ENCODE measurements at places on chromosomes 4 and X.
A peak's percentile ranks its signal among the peaks of the same experiment; 100 is the strongest.

DNA sequence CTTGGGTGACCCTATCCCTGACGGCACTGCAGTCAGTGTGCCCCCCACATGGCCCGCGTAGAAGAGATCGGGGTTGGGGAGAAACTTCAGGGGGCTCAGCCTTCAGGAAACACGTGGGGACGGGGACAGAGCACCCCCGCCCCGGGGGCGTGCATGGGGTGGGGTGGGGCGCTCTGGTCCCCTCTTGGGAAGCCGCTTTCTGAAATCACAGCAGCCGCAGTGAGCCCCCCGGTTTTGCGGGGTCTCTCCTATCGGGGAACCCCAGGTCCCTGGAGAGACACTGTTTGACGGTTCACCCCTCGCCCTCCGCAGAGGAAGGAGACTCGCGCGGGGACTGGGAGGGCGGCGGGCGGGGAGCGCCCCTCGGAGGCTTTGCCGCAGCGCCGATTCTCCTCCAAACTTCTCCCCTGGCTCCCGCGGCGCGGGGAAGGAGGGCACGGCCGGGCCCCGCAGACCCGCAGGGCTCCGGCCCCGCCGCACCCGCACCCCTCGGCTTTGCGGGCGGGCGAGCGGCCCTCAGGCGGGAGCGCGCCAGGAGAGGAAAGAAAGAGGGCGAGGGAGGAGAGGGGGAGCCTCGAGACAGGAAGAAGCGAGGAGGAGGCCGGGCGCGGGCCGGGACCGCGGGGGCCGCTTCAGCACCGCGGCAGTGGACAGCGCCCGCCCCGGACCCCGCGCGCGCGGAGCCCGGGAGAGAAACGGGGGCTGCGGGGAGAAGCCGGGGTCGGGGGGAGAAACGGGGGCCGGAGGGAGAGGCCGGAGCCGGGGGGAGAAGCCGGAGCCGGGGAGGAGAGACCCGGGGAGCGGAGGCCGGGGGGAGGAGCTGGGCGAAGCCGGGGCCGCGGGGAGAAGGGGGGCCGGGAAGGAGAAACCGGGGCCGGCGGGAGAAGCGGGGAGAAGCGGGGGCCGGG lies 612 bp downstream of the CPLX1 start:
- DNase-seq: no peak

- no peak for DNase-seq
Measured at GRCh38 chr4:150540959-150541360, 41.0 kb upstream of the MAB21L2 start.

GRCh38 chr4:89660444-89661172 lies 176.4 kb downstream of the SNCA start:
- no peak for DNase-seq

GRCh38 chr4:39526765-39527295 lies 409 bp downstream of the UGDH start:
- peak; percentile 5 for DNase-seq

GRCh38 chrX:3176439-3176820 lies 135.2 kb downstream of the ARSF start:
- DNase-seq: no peak

- DNase-seq: no peak
Measured at GRCh38 chr4:39699687-39700409, 1.9 kb downstream of the UBE2K start.

GRCh38 chrX:103175944-103176753 lies 38.8 kb upstream of the BEX4 start:
- peak; percentile 52 for DNase-seq

- no peak for DNase-seq
Measured at GRCh38 chr4:66048861-66049260, 378.6 kb upstream of the EPHA5 start.

GRCh38 chr4:140789759-140790158 lies 33.6 kb upstream of the TBC1D9 start:
- no peak for DNase-seq

GRCh38 chr4:48664938-48665337 lies 115.1 kb downstream of the FRYL start:
- no peak for DNase-seq

- DNase-seq: no peak
Measured at GRCh38 chr4:139686130-139686529, 20.5 kb downstream of the MGST2 start.

Measured in stimulated activated CD4-positive, alpha-beta T cell treated with anti-CD3 and anti-CD28 coated beads, Interleukin-12 subunit alpha, Interleukin-12 subunit beta, amount 100 ng/mL, for 24 hours (primary cell).